ENCODE measurements at places on chromosomes 5 and 9.

DNA sequence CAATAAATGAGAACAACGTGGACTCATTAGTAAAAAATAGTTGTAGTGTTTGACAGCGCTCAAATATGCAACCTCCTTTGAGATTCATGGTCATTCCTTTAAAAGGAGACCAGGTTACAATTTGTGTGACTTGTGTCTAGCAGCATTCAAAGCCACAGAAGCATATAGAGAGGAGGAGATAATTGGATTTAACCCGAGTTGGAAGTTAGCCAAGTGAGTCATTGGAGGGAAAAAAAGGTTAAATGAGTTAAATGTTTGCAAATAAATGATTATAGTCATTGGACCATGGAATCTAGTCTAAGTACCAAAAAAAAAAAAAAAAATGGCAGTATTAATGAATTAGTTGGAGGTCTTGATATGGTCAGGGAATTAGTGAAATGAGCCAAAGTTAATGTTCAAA lies 90.9 kb downstream of the ITGA1 start:
- DNase-seq: no peak

DNA sequence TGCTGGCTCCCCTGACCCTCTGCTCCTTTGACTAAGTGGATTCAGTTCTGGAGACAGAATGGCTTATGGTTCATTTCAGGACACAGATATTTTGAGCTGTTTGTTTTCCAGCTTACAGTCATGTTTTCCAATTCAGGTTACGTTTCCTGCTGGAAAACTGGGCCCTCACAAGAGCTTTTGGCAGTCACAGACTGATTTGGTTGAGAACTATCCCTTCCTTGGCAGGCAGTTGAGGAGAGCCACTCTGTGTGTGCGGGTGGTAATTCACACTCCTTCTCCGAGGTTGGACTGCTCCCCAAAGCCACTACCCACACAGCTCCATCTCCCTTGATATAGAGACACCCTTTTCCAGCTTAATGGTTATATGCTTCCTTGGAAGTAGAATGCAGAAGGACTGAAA lies 534.5 kb downstream of the TMEM38B start:
- no peak for DNase-seq

DNA sequence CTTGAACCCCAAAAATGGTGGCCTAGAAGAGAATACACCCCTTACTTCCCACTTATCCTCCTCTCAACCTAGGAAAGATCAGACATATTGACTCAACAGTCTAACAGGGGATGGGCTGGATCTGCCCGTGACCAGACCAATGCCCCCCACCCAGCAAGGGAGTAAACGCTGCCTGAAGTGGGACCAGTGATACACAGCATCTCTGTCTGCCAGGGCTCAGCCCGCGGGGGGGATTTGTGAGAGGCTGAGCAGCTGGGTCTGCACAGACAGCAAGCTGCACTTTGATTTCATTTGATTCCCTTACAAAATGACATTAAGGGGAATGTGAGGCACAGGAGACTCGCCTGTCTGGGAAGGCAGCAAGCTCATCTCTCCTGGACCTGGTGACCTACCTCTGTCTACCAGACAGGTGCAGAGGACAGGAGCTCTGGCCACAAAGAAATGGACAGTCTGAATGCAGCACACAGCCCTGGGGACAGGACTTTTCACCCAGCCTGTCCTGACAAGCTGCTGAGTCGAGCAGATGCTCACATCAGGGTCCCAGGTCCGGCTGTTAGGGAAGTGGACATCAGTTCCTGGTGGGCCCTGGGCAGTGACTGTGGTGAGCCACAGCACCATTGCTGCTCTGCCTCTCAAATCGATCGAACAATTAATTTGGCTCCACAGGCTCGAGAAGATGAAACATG lies 79.9 kb downstream of the RGS3 start:
- no peak for DNase-seq

DNA sequence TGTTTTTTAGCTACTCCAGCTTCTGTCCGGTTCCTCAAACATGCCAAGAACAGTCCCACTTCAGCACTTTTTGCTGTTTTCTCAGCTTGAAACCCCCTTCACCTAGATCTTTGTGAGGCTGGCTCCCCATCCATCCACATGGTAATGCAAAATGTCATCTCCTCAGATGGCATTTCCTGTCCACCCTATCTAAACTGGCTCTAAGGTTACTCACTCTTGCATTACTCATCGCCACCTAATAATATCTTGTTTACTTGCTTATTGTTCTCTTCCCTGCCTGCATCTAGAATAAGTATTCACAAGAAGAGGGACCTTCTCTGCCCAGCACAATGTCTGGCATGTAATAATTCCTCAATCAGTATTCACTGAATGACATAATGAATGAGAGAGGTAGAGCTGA lies 220.1 kb downstream of the FAM114A2 start:
- no peak for DNase-seq
